ENCODE measurements at places on chromosomes 3 and 15.

GRCh38 chr3:189766416-189766815, 135.2 kb downstream of the TP63 start:
- no peaks in the 10 kb centered on the region for H3K36me3 ChIP-seq
- no peaks in the 10 kb centered on the region for H3K4me1 ChIP-seq
- no peaks in the 10 kb centered on the region for H3K27me3 ChIP-seq

GRCh38 chr3:165502707-165503106, 306.5 kb upstream of the SLITRK3 start:
- peak; percentile 4 for DNase-seq
- H3K27ac ChIP-seq: no peak overlapping the region
- no peaks in the 10 kb centered on the region for H3K27me3 ChIP-seq

- no peaks in the 10 kb centered on the region for H3K36me3 ChIP-seq
- peak; percentile 56 for DNase-seq
- H3K4me1 ChIP-seq: no peaks in the 10 kb centered on the region
- H3K27ac ChIP-seq: no peak overlapping the region
- no peaks in the 10 kb centered on the region for H3K27me3 ChIP-seq
These were observed 106.5 kb upstream of the P2RY1 start for GRCh38 chr3:152728231-152728980.

DNA sequence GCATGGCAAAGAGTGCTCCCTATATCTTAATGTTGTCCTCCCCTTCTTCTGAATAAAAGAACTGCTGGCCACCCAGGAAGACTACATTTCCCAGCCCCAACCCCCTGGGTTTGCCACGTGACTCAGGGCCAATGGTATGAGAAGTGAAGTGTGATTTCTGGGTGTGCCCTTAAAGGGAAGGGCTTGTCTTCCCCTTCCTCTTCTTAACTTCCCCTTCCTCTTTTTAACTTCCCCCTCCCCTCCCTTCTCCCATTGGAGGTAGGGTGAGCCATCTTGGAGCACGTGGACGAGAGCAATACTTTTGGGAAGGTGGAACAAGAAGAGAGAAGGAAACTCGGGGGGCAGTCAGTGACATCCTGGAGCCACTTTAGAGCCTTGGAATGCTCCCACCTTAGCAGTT, 6.8 kb upstream of the KBTBD12 start:
- no peaks in the 10 kb centered on the region for H3K4me1 ChIP-seq
- H3K36me3 ChIP-seq: no peaks in the 10 kb centered on the region
- no peak overlapping the region for H3K27ac ChIP-seq
- DNase-seq: no peak
- peaks cover 57% of the 10 kb centered on the region for H3K27me3 ChIP-seq
- no peak overlapping the region for H3K4me3 ChIP-seq

DNA sequence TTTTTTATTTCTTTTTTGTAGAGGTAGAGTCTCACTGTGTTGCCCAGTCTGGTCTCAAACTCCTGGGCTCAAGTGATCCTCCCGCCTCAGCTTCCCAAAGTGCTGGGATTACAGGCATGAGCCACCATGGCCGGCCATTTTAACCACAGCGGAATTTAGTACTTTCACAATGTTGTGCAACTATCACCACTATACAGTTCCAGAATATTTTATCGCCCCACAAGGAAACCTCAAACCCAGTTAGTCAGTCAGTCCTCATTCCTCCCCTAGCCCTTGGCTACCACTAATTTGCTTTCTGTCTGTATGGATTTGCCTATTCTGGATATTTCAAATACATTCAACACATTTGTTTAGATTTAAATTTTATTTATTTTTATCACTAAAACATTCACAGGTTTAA, 15.5 kb upstream of the HOMER2 start:
- no peak for DNase-seq
- H3K4me1 ChIP-seq: no peaks in the 10 kb centered on the region
- no peaks in the 10 kb centered on the region for H3K36me3 ChIP-seq
- H3K27me3 ChIP-seq: no peaks in the 10 kb centered on the region

DNA sequence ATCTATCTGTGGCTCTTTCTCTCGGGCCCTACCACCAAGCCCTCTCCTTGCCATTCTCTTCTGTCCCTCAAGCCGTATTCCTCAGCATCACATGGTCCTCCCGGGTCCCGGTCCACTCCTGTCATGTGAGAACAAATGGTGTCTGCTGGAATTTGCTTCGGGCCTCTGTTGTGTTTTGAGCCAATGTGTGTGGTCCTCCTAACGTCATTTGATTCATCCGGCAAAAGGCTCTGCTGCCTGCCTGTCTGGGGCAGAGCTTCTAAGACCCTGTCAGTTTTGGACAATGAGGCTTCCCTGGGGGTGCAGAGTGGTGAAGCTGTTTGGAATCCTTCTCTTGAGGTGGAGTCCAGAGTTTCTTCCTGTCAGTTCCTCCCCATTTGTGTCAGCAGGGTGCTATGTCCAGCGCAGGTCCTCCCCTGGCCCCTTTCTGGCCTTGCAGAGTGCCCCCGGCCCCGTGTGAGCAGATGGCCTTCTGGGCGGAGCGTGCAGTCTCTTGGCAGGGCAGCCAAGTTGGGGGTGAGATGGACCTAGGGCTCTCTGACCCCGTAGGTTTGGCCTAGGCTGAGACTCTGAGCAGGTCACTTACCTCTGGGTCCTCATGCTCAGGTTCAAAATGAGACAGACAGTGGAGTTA, 93.6 kb downstream of the APBA2 start:
- H3K4me3 ChIP-seq: no peak overlapping the region
- peaks cover 12% of the 10 kb centered on the region for H3K4me1 ChIP-seq
- H3K36me3 ChIP-seq: no peaks in the 10 kb centered on the region
- no peak overlapping the region for H3K27ac ChIP-seq
- H3K27me3 ChIP-seq: no peaks in the 10 kb centered on the region
- no peak for DNase-seq

GRCh38 chr15:40098489-40099261, 10.0 kb downstream of the BMF start:
- H3K27me3 ChIP-seq: no peaks in the 10 kb centered on the region
- peak overlapping the region; percentile 89 for H3K27ac ChIP-seq
- no peak overlapping the region for H3K4me3 ChIP-seq
- peak; percentile 99 for DNase-seq

- peaks cover 39% of the 10 kb centered on the region for H3K36me3 ChIP-seq
- no peak for DNase-seq
- H3K4me1 ChIP-seq: peaks cover 56% of the 10 kb centered on the region
- peak overlapping the region; percentile 97 for H3K27ac ChIP-seq
These were observed 51.7 kb downstream of the SLC6A6 start for GRCh38 chr3:14453876-14454638.

DNA sequence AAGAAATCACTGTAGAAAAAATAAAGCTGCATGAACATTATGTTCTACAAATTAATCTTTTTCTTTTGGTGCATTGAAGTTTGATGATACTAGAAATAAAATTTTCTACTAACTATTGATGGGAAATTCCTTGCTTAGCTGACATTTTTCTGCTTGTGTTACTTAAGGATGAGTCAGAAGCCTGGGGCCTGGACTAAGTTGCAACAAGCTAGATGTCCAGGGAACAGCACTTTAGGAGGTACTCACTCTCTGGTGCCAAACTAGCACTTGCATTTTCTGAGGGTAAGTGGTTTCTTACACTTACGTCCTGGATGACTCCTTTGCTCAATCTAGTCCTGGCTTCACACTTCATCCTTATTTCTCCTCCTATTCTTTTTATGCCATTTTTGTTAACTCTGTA, 945.1 kb downstream of the IGSF11 start:
- no peaks in the 10 kb centered on the region for H3K36me3 ChIP-seq
- no peaks in the 10 kb centered on the region for H3K27me3 ChIP-seq
- H3K27ac ChIP-seq: no peak overlapping the region
- peak; percentile 24 for DNase-seq
- H3K4me1 ChIP-seq: no peaks in the 10 kb centered on the region

DNA sequence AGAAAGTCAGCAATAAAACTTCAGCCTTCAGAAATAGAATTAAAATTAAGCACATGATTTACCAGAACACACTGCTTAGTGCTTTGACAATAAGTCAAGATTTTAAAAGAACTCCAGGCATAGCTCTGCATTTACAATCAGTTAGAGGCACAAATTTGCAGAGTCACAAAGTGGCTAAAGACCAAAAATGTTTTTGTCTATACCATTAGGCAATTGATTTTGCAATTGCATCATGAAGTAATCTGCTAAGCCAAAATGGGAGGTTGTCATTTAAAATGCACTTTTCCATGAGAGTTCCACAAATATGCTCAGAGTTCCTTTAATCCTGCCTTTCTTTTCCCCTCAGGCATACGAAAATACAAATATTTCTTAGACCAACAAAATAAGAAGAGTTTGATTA, 10.1 kb upstream of the DCP1A start:
- no peaks in the 10 kb centered on the region for H3K4me1 ChIP-seq
- H3K4me3 ChIP-seq: no peak overlapping the region
- no peak overlapping the region for H3K27ac ChIP-seq

DNA sequence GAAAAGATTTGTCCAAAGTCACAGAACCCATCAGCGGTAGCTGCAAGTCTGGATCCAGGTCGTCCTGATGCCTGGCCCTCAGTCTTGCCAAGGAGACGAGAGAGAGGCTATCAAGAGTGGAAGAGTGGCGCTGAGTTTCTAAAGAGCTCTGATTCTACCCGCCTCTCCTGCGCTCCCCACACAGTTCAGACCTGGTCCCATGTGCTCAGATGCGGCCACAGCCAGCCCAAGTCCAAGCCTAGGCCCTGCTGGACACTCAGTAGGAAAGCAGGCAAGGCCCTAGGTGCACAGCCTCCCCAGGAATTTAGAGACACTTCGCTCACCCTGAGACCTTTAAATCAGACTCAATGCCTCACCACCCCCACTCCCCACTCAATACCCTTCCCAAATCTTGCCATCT, 32.4 kb downstream of the CCDC12 start:
- peaks cover 68% of the 10 kb centered on the region for H3K4me1 ChIP-seq
- no peak overlapping the region for H3K4me3 ChIP-seq
- H3K27me3 ChIP-seq: no peaks in the 10 kb centered on the region
- peaks cover 44% of the 10 kb centered on the region for H3K36me3 ChIP-seq
- peak overlapping the region; percentile 66 for H3K27ac ChIP-seq
- no peak for DNase-seq

- peaks cover 10% of the 10 kb centered on the region for H3K4me1 ChIP-seq
- DNase-seq: no peak
- no peak overlapping the region for H3K4me3 ChIP-seq
- H3K36me3 ChIP-seq: no peaks in the 10 kb centered on the region
- peaks cover 3% of the 10 kb centered on the region for H3K27me3 ChIP-seq
- H3K27ac ChIP-seq: no peak overlapping the region
These were observed 26.6 kb upstream of the SMAD6 start for GRCh38 chr15:66675446-66675845.

GRCh38 chr15:84922530-84922929, 38.1 kb downstream of the SLC28A1 start:
- H3K4me1 ChIP-seq: peaks cover 5% of the 10 kb centered on the region
- H3K4me3 ChIP-seq: no peak overlapping the region
- DNase-seq: no peak

GRCh38 chr15:101765772-101766456, 37.4 kb upstream of the OR4F6 start:
- no peaks in the 10 kb centered on the region for H3K36me3 ChIP-seq
- H3K27ac ChIP-seq: no peak overlapping the region
- DNase-seq: no peak
- H3K4me3 ChIP-seq: no peak overlapping the region
- no peaks in the 10 kb centered on the region for H3K27me3 ChIP-seq

DNA sequence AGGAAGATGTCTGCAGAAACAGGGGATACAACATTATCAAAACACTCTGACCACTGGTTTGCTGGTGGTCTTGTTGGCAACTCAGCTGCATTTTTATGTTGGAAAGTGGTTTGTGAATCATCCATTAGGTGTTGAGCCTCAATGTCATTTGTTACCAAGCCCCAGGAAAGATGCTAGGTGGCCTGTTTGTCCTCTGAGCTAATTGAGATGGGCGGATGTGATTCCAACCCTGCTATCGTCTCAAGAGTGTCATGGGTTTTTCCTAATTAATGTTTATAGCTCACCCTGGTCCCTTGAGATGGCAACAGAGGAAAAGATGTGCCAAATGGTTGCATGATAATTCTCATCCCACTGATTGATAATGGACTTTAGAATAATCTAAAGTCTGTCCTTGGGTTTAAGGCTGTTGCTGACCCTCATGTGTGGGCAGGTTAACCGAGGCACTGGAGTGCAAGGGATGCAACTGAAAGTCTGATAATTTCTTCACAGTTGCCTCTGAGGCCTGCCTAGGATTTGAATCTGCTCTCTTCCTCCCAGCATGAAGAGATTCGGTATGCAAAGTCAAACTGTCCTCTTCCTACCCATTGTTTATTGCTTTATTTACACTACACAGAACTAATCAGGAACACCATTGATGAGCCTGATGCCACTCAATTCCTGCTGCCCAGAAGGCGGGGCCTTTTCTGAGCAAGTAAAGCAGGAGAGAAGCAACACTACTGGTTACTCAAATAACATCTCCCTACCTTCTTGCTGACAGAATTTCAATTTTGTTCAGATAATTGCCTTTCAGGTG, 166.2 kb upstream of the TBC1D5 start:
- no peak overlapping the region for H3K27ac ChIP-seq
- DNase-seq: no peak
- H3K4me3 ChIP-seq: no peak overlapping the region
- no peaks in the 10 kb centered on the region for H3K4me1 ChIP-seq
- no peaks in the 10 kb centered on the region for H3K36me3 ChIP-seq
- H3K27me3 ChIP-seq: peaks cover 8% of the 10 kb centered on the region

DNA sequence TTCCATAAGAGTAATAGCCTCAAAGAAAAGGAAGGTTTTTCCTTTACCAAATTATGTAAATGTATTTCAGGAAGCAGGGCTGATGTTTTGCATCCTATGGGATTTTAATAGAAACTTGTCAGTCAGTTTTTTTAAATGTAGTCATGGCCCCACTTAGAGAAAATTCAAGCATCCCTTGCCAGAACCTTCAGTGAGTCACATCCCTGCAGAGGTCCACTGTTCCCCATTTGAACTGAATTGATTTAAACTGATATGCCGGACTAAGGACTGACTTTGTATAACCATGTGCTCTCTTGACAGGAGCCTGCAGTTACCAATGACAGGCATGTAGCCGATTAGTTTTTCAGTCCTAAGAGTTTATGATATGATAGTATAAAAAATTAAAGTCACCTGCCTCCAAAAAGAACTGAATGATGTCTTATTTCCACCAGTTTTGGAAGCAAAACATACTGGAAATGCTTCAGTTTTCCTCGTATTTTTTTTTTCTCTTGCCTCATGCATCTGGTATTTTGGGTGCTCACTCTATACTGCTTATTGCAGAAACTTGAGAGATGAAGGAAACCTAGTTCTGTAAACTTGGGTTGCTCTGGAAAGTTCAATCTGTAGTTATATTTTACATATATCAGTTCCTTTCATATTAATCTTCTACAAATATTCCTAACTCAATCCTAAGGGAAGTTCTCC, 30.7 kb downstream of the LRTM1 start:
- no peaks in the 10 kb centered on the region for H3K36me3 ChIP-seq
- H3K4me3 ChIP-seq: no peak overlapping the region
- H3K27ac ChIP-seq: peak overlapping the region; percentile 52
- peaks cover 6% of the 10 kb centered on the region for H3K4me1 ChIP-seq

DNA sequence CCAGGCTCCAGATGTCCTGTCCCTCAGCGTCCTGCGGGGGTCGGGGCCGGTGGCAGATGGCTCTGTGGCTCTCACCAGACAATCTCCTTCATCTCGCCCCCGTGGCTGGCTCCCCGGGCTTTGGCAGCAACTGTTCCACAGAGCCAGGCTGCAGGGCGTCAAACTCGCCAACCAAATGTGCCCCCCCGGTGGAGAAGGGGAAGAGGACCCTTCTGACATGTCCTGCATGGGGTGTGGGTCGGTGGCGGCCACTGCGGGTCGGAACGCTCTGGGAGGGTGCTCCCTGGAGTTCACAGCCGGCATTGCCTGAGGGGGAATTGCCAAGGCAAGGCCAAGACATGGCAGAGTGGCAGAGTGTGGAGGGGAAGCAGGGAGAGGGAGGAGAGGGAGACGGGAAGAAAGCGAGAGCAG, 36.0 kb downstream of the BDH1 start:
- DNase-seq: no peak
- no peak overlapping the region for H3K4me3 ChIP-seq
- peaks cover 48% of the 10 kb centered on the region for H3K4me1 ChIP-seq

GRCh38 chr3:50150863-50151686, 4.0 kb upstream of the SEMA3F start:
- no peaks in the 10 kb centered on the region for H3K36me3 ChIP-seq
- peaks cover 20% of the 10 kb centered on the region for H3K27me3 ChIP-seq
- H3K27ac ChIP-seq: no peak overlapping the region
- DNase-seq: no peak

Measured in mesenchymal stem cell (in vitro differentiated cells and primary cell).